NCI-H226 (cell line): ENCODE measurements at places on chromosomes 1 and 21.

- DNase-seq: peak; percentile 52
These were observed 89.6 kb upstream of the LPGAT1 start for GRCh38 chr1:211920141-211920572.

GRCh38 chr1:73676186-73676585 lies 521.8 kb downstream of the LRRIQ3 start:
- DNase-seq: no peak

- peak; percentile 74 for DNase-seq
These were observed 673 bp downstream of the PIK3C2B start for GRCh38 chr1:204493984-204494280.

- DNase-seq: no peak
These were observed 67.4 kb upstream of the ARTN start for GRCh38 chr1:43866201-43866600.

DNA sequence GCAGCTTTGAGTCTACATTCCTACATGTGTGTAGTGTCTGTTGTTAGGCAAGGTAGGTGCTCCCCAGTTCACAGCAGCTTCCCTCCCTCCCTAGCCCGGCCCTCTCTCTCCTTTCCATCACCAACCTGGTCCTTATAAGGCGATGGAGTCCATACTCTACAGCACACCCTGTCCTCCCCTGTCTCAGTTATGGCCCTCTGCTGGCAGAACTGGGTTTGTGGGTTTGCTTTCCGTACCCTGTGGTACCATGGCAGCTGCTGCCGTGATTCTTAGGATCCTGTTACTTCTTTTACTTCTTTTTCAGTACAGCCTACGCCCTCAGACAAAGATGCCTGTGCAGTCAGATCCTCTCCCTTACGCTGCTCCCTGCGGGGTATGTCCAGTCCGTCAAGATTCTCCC lies 31.7 kb downstream of the AK5 start:
- DNase-seq: no peak

DNA sequence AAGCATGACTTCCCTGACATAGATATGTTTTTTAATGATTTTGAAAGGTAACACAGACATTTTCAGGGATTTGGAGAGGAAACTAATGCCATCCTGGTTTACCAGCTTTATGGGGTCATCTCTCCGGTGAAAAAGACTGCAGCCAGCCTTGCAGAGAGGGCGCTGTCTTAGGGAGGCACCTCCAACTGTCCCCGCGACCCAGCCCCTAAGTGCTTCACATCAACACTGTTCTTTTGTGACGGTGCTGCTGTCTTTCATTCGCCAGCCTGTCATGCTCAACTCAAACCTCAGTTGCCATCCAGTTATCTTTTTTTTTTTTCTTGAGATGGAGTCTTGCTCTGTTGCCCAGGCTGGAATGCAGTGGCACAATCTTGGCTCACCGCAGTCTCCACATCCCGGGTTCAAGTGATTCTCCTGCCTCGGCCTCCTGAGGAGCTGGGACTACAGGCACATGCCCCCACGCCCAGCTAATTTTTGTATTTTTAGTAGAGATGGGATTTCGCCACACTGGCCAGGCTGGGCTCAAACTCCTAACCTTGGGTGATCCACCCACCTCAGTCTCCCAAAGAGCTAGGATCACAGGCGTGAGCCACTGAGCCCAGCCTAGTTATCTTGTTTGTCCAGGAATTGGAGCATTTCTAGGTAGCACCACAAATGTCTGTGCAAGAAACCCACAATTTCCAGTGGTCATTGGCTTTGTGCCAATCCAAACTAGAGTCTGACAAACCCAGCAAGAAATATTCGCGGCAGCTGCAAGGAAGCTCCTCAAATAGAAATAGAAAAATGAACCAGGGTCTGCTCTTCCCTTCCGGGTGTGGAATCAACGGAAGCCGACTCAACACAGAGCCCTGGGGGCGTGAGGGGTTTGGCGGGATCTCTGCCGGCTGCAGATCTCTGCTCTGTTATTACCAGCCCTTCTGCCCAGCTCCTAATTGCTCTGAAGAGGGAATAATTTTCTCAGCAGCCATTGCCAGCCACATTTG lies 24.2 kb downstream of the PDE9A start:
- peak; percentile 45 for DNase-seq

DNA sequence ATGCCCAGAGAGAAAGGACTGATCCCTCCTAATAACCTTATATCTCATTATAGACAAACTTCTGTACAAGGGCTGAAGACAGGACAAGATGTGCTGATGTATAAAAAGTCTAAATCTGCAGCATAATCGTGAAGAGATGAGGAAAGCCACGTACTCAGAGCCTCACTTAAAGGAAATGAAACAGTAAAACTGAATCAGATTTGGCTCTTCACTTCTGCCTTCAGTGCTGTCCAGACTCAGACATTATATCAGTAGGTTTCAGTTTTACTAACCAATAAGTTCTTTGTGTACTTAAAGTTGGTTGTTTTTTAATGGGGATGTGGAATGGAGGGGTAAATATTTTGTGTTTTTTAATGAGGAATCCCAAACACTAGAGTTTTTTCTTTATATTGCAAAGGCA lies 45.3 kb upstream of the RGS1 start:
- no peak for DNase-seq
